ENCODE measurements at places on chromosomes 6 and 20. TPM values are rescaled to one million over a fixed set of nuclear protein-coding genes. Genes with fewer than 3 reads are reported as not detected.

The MTHFD1L gene
- 56.8 TPM for total RNA-seq

The CST5 gene
- total RNA-seq, result not detected

DNA sequence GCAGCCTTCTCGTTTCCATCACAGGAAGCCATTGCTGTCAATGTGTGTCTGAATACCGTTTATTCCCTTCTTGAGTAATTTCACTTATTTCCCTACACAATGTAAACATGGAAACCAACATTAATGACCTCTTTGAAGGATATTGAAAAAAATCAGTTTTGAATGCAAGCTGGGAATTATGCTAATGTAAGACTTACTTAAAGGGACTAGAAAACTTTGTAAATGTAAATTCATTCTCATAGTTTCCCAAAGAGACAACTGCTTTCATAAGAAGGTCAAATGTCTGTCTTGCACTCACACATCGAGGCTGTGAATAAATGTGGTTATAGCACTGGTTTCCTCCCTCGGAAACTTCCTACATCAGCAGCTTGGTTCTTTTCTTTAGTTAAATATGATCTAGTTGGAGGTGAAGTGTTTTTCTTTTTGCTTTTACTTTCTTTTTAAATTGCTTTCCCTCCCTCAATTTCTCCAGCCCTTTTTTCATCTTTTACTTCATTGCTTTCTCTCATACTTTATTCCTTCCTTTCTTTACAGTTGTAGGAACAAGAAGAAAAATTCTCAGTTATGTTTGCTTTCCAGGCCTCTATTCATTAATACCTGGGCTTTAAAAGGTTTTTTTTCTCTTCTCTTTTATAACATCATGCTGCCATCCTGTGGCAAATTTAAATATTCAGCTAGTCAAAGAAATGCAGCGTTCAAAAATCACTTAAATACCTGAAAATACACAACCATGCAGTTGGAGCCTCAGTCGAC is 108.3 kb downstream of the TNFAIP3 start:
- peaks cover 15% of the 10 kb centered on the region for H3K4me1 ChIP-seq
- no peaks in the 10 kb centered on the region for H3K36me3 ChIP-seq
- DNase-seq, result no peak
- no peak overlapping the region for H3K27ac ChIP-seq

- H3K27ac ChIP-seq, result no peak overlapping the region
- no peaks in the 10 kb centered on the region for H3K36me3 ChIP-seq
- DNase-seq, result no peak
- H3K27me3 ChIP-seq, result no peaks in the 10 kb centered on the region
Measured at GRCh38 chr6:69775585-69775849, 21.3 kb downstream of the LMBRD1 start.

DNA sequence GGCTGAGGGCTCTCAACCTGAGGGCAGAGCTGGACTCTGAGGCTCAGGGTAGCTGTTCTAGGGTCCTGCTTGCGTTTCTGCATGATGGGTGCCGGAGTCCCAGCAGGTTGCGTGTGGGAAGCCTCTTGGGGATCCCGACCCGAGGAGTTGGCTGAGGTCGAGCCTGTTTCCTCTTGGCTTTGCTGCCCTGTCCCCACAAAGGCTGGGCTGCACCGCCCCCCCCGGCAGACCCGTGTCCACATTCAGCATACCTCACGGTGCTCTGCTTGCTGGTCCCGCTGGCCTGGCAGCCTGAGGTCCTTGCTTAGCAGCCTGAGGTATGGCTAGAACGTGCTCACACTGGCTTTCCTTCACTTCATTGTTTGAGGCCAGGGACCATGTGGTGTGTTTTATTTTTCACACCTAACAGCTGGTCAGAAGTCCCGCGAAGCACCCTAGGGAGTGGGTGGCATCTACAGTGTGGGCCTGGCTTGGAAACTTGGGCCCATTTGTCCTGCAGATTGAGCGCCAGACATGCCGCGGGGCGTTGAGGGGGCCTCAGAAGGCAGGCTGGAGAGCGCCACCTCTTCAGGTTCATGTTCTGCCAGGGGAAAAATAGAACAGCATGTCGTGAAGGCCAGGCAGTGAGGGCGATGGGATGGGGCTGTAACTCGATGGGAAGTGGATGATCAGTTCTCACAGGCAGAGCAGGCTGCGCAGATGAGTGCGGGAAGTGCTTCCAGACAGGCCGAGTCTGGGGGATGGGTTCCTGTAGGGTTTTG is 9.5 kb downstream of the LSM14B start:
- H3K36me3 ChIP-seq, result peaks cover 90% of the 10 kb centered on the region
- peak; percentile 42 for DNase-seq
- H3K4me3 ChIP-seq, result no peak overlapping the region

GRCh38 chr6:1287103-1287591 is 24.8 kb upstream of the FOXQ1 start:
- no peaks in the 10 kb centered on the region for H3K36me3 ChIP-seq
- H3K4me3 ChIP-seq, result no peak overlapping the region
- no peaks in the 10 kb centered on the region for H3K4me1 ChIP-seq
- H3K27ac ChIP-seq, result no peak overlapping the region
- H3K27me3 ChIP-seq, result no peaks in the 10 kb centered on the region

The BPIFB4 gene
- not detected for total RNA-seq

- DNase-seq, result peak; percentile 30
- peaks cover 9% of the 10 kb centered on the region for H3K27me3 ChIP-seq
- no peak overlapping the region for H3K4me3 ChIP-seq
- no peaks in the 10 kb centered on the region for H3K4me1 ChIP-seq
- H3K27ac ChIP-seq, result no peak overlapping the region
Measured at GRCh38 chr6:90493332-90493731, 93.5 kb downstream of the MAP3K7 start.

GRCh38 chr6:25934156-25934555 is 3.7 kb upstream of the SLC17A2 start:
- H3K27me3 ChIP-seq, result no peaks in the 10 kb centered on the region
- peak overlapping the region; percentile 11 for H3K27ac ChIP-seq
- no peaks in the 10 kb centered on the region for H3K4me1 ChIP-seq
- H3K4me3 ChIP-seq, result no peak overlapping the region

The LY6G6F gene
- not detected for total RNA-seq

GRCh38 chr20:23995905-23996666 is 7.5 kb upstream of the GGTLC1 start:
- H3K36me3 ChIP-seq, result no peaks in the 10 kb centered on the region
- no peak overlapping the region for H3K4me3 ChIP-seq
- peaks cover 5% of the 10 kb centered on the region for H3K27me3 ChIP-seq

DNA sequence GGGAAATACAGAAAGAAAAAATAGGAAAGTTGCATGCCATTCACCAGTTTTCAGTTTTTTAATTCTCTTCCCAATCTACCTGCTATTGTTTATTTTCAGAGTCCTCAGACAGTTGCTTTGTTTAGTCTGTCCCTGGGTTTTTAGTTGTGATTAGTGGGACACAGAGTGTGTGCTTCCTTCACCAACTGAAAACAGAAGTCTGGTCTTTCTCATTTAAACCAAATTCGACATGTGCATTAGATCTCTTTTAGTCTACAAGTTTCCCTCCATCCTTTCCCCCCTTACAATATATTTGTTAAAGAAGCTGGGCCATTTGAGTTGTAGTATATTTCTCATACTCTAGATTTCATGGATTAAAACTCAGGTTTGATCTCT is 58.7 kb upstream of the STMND1 start:
- DNase-seq, result no peak
- peaks cover 5% of the 10 kb centered on the region for H3K27me3 ChIP-seq
- H3K4me1 ChIP-seq, result peaks cover 12% of the 10 kb centered on the region
- H3K36me3 ChIP-seq, result no peaks in the 10 kb centered on the region
- H3K27ac ChIP-seq, result no peak overlapping the region
- no peak overlapping the region for H3K4me3 ChIP-seq

The TFAP2D gene
- not detected for total RNA-seq

- peaks cover 8% of the 10 kb centered on the region for H3K4me1 ChIP-seq
- peaks cover 17% of the 10 kb centered on the region for H3K36me3 ChIP-seq
- no peaks in the 10 kb centered on the region for H3K27me3 ChIP-seq
- no peak within 1 kb of the TSS for H3K4me3 ChIP-seq
- peak within 1 kb of the TSS; percentile 6 for H3K27ac ChIP-seq
Measured at GRCh38 chr20:56411759-56412472, at the start of gene CASS4. Gene CASS4, plus strand, starts transcription at chr20:56412260. Its CDS starts 199 bp downstream, at chr20:56412459.

DNA sequence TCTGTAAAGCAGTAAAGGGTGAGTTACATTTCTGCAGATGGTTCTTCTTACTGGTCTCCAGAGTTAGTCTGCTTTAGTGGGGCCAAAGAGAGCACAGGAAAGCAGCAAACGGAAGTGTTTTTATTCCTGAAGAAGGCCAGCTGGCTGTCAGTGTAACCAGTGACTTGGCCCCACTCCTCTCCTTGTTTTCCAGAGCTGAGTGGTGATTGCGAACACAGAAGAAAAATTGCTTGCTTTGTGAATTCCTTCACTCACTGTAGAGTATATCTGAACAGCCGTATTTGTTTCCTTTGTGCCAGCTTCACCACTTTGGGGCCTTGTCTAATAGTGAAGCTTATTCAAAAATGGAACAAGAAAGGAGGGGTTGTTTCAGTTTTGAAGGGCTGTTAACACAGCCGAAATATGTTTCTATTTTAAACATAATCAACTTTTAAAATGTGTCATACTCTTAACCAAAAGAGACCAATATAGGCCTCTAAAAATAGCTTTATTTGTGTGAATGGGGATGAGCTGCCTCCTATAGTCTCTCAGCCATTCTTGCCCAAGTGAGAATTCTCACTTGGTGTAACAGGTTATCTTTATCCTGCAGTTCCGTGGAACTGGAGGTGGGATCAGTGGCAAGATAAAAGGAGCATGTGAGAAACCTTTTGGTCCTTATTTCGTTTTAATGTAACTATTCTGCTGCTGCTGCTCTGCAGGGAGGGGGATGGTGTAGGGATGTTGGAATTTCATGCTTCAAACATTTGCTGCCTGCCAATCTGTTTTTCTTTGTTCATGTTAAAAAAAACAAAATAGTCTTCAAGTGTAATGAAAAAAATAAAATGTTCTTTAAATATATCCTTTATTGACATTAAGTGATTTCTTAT is 37.8 kb downstream of the ZC2HC1B start:
- peaks cover 3% of the 10 kb centered on the region for H3K4me1 ChIP-seq
- peak; percentile 42 for DNase-seq
- no peaks in the 10 kb centered on the region for H3K27me3 ChIP-seq
- H3K27ac ChIP-seq, result no peak overlapping the region

The RAE1 gene
- total RNA-seq, result 22.7 TPM

The HLA-DOA gene
- 2.4 TPM for total RNA-seq

- no peak overlapping the region for H3K27ac ChIP-seq
- H3K36me3 ChIP-seq, result no peaks in the 10 kb centered on the region
- no peak for DNase-seq
- H3K4me3 ChIP-seq, result no peak overlapping the region
- H3K4me1 ChIP-seq, result no peaks in the 10 kb centered on the region
Measured at GRCh38 chr6:161353208-161353613, 79.3 kb upstream of the AGPAT4 start.

The PPP1R16B gene
- not detected for total RNA-seq

Measured in osteoblast (primary cell).